ENCODE measurements at places on chromosomes 16 and 17.

GRCh38 chr17:2336852-2337543 lies at the start of gene SGSM2:
TSS of gene SGSM2 (plus strand) at chr17:2337501. CDS start at chr17:2337689, 188 bp downstream.
- peak; percentile 45 for DNase-seq

GRCh38 chr17:57853695-57854094 lies 3.9 kb upstream of the MRPS23 start:
- DNase-seq = no peak

GRCh38 chr16:66988197-66988788 lies at the start of gene CES4A:
TSS of gene CES4A (plus strand) at chr16:66988589. CDS start at chr16:66988773, 184 bp downstream.
- peak; percentile 50 for DNase-seq

GRCh38 chr17:82457929-82458178 lies 687 bp upstream of the NARF start:
- DNase-seq = no peak

DNA sequence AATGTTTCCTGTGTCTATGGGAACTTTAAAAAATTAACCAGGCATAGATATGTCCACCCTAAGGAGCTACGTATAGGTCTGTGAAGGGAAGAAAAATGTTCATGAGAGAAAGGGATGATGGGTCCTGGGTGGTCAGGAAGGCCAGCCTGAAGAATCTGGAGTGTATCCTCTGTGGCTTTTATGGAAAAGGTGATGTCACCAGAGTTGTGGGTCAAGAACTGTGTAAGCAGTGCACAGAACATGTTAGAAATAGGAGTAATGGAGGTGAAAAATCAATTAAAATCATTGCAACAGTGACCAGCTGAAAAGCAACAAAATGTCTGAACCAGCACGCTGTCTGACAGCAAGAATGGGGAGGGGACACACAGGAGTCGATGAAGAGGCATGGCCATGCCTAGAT lies 68.5 kb downstream of the USP31 start:
- no peak for DNase-seq

- DNase-seq = peak; percentile 97
These were observed at the start of gene NLRP1 for GRCh38 chr17:5584383-5585286. TSS of gene NLRP1 (minus strand) at chr17:5584509. CDS start at chr17:5583957, 552 bp downstream.

DNA sequence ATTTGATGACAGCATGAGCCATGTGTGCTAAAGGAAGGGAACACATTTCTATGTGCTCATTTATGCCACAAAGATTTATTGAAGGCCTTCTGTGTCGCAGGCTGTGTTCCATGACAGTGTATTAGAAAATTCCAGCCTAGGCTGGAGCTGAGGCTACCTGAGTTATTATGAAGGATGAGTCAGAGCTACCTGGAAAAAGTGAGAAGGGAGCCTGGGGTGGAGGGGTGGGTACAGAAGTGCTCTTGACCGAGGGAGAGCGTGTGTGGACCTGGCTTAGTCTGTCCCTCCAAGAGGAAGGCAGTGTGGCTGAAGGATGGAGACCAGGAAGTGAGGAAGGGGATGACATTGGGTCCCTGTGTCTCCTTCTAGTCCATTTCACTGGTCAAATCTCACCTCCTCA lies 98.3 kb downstream of the N4BP1 start:
- no peak for DNase-seq

GRCh38 chr17:17236295-17237025 lies 508 bp downstream of the FLCN start:
- DNase-seq = peak; percentile 26
